Stimulated activated CD8-positive, alpha-beta memory T cell treated with anti-CD3 and anti-CD28 coated beads, Interleukin-7, amount 100 ng/mL, for 1 hour (primary cell): ENCODE measurements at places on chromosomes 12 and 14.

DNA sequence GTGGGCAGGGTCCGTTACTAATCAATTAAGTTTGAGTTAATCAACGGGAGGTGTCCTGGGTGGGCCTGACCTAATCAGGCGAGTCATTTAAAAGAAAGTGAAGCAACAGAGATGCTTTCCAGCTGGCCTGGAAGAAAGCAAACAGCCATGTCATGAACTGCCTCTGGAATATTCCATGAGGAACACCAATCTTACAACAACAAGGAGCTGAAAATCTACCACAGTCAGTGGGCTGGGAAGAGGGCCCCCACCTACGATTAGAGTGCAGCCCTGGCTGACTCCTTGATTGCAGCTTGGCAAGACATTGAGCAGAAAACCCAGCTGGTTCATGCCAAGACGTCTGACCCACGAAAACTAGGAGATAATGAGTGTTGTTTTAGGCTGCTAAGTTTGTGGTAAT, 56.2 kb downstream of the SSPN start:
- no peak for DNase-seq

- DNase-seq: no peak
Measured at GRCh38 chr14:95006051-95006450, 151.3 kb downstream of the DICER1 start.

- no peak for DNase-seq
Measured at GRCh38 chr12:25332143-25332542, 81.4 kb upstream of the KRAS start.

DNA sequence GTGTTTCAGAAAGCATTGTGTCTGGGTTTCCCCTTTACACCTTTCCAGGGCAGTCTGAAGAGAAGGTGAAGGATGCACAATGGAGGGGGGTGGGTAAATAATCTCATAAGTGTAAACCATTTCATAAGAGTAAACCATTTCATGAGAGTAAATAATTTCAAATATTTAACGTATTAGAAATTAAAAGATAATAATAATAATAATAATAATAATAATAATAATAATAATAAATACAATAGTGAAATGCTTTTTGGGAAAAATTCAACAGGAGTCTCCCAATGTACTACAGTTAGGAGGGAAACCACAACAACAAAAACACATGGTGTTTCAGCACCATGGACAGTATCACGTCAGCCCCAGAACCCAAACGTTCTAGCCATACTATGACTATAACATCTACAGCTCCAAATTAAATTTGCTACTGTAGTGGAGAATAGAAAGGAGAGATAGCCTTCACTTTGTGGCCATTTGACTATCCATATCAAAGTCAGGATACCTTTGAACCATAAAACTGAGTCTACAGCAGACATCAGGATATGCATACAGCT, 691.8 kb downstream of the BCL11B start:
- DNase-seq: no peak

- no peak for DNase-seq
Measured at GRCh38 chr14:34420547-34421150, 41.4 kb downstream of the SPTSSA start.

DNA sequence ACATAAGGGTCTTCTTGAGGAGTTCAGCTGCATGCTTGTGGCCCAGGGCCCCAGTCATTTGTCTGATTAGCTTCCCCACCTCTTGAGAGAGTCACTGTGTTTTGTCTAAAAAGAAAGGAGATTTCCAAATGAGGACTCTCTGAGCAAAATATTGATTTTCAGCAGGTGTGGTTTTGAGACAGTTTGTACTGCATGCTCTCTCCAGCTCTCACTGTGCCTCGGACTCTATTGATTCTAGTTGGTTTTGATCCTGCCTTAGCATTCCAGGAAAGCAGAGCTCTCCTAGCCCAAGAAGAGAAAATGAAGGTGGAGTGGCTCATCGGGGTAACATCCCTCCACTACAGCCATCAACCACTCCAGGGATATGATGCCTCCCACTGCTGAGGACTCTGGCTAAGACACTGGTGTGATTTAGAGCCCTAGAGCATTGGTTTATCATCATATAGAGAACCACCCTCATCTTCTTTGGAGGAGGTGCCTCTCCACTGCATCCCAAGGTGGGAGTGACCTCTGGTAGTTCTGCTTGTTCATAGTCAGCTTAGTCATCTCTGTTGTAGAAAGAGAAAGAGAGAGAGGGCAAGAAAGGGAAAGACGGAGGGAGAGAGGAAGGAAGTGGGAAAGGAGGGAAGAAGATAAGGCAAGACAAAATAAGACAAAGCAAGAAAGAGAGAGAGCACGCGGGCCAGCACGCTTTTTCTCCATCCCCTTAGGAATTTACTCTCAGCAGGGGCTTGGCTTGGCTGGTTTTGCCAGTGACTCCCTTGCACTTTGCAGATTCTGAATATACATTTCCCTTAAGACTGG, 365.6 kb downstream of the DPF3 start:
- DNase-seq: no peak

DNA sequence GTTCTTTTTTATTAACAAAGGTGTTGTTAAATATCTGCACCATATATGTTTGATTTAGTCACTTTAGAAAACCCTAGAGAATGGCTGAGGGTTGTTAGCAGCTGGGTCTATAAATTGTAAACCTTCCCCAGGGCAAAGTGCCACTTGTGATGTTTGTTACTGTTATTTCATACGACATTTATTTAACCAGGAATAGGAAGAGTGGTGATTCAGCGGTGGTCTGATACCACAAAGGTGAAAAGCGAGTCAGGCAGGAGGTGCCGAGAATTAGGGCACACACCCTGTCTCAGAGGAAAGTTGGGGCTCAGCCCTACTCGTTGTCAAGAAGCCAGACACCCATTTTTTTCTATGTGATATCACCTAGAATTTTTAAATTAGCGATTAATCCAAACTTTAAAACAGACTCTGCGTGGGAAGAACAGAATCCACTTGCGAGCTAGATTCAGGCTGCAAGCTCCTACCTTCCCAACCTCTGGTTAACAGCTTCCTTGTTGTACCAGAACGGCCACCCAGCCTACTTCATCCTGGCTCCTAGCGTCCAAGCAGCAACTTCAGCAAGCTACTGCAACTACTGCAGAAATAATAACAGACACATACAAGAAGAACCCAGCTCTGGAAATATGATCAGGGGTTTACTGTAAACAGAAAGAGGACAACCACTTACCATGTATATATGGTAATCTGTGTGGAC, 126.7 kb downstream of the TMEM132D start:
- DNase-seq: no peak
